ENCODE measurements at places on chromosomes 4 and X.
A peak's percentile ranks its signal among the peaks of the same experiment; 100 is the strongest.

GRCh38 chrX:12685541-12685940 is 105.7 kb upstream of the PRPS2 start:
- DNase-seq: no peak

DNA sequence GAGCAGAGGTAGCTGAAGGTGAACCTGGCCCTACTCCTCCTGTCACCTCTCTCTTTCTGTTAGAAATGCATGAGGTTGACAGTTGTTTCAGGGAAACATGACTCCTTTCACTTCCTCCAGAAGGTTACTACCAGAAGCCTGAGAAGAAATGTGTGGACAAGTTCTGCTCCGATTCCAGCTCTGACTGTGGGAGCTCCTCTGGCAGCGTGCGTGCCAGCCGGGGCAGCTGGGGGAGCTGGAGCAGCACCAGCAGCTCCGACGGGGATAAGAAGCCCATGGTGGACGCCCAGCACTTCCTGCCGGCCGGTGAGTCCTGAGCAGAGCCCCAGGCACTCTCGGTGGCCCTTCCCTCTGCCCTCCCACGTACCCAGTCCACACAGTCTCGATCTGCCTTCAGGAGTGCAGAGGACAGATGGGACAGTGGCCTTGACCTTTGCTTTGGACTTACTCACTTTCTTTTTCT is 61.3 kb upstream of the TLR2 start:
- DNase-seq: no peak

GRCh38 chrX:22758807-22759481 is 240.8 kb upstream of the DDX53 start:
- DNase-seq: no peak

- no peak for DNase-seq
Measured at GRCh38 chrX:39985071-39985470, 112.7 kb downstream of the BCOR start.

GRCh38 chr4:141020801-141021261 is 112.4 kb downstream of the RNF150 start:
- DNase-seq: no peak

DNA sequence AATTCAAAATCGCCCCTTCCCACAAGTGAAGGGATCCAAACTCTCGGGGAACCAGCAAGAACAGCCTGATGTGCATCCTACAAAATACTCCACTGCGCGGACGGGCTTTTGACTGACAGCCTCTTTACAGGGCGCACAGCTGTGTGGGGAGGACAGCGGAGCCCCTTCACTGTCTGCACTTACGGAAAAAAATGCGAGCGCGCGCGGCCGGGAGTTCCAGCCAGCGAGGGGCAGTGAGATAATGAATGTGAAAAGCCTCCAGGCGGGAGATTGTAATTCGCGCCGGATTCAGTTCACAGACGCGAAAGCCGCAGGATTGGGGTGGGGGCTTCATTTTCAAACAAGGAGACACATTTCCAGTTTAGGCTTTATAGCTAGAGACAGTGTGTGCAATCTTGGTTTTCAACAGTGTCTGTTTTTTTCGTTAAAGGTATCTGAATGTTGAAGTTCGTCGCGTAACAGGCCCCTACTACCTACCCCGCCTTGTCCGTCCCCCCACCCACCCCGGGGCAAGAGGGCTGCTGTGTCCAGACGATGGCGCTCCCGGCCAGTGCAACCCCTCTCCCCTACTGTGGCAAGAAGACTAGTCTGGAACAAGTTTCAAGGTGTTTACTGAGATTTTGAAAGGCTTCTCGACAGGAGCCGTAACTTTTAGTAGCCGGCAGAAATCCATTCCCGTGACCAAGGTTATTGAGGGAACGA is 1.7 kb upstream of the GPR50 start:
- DNase-seq: no peak

DNA sequence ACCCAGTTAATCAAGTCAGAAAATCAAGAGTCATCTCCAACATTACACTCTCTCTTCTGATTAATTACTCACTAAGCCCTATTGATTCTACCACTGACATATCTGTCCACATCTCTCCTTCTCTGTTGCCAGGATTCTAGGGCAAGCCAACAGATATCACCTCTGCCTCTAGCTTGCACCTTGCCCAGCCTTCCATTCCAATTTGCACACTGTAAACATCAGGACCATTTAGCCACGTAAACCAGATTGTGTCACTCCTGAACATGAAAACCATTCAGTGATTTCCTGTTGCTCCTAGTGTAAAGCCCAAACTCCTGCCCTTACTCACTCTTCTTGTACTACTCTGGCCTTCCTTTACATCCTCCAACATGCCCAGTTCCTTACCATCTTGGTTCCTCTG is 68.0 kb upstream of the PLS3 start:
- no peak for DNase-seq

GRCh38 chr4:97868097-97868496 is 275.2 kb downstream of the STPG2 start:
- DNase-seq: no peak

DNA sequence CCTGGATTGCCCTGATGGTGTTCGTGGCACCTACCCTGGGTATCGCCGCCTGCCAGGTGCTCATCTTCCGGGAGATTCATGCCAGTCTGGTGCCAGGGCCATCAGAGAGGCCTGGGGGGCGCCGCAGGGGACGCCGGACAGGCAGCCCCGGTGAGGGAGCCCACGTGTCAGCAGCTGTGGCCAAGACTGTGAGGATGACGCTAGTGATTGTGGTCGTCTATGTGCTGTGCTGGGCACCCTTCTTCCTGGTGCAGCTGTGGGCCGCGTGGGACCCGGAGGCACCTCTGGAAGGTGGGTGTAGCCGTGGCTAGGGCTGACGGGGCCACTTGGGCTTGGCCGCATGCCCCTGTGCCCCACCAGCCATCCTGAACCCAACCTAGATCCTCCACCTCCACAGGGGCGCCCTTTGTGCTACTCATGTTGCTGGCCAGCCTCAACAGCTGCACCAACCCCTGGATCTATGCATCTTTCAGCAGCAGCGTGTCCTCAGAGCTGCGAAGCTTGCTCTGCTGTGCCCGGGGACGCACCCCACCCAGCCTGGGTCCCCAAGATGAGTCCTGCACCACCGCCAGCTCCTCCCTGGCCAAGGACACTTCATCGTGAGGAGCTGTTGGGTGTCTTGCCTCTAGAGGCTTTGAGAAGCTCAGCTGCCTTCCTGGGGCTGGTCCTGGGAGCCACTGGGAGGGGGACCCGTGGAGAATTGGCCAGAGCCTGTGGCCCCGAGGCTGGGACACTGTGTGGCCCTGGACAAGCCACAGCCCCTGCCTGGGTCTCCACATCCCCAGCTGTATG is 1.8 kb downstream of the AVPR2 start:
- no peak for DNase-seq

DNA sequence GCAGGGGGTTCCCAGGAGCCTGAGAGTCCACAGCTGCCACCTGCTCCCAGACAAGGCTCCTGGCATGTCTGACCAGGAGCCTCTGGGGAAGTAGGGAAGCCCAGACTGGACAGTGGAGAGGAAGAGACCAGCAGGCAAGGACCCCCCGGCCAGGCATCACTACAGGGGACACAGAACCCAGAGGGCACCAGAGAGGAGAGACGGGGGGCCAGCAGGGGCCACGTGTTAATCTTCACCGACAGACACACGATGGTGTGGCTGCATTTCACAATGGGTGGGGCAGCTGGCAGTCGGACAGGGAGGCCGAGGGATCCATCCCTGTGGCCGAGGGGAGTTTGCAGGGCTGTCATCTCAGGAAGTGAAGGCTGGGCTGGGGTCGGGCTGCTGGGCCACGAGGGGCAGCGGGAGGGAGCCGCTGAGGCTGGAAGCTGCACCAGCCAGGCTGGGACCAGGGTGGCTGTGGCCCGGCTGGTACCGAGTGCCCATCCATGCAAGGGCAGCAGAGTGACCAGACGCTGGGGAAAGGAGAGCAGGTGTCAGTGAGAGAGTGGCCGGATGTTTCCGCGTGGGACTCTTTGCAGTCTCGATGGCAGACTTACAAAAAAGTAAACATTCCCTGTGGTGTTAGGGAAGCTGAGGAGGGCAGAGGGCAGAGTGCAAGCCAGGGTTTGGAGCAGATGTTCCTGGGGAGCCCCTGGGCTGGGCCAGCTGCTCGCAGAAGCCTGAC is 4.7 kb downstream of the PDE6B start:
- DNase-seq: no peak

GRCh38 chr4:168737806-168738172 is 240.9 kb downstream of the PALLD start:
- no peak for DNase-seq

DNA sequence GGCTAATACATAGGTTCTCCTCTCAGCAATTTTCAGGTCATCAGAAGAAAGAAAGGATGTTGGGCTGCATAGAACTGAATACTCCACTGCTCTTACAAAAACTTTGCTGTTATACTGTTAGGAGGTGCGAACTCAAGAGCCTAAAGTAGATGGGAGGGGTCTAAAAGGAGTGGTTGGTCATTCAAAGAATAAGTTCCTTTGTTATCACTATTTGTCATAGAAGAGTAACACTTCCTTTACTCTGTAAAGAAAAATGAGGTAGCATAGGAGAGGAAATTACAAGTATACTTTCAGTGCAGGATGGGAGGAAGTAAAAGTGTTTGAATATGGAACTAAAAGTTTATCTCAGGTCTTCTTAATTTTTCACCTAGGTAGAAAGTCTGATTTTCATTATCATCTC is 61.5 kb downstream of the CCNI start:
- DNase-seq: no peak

- no peak for DNase-seq
Measured at GRCh38 chr4:158538176-158538575, 16.5 kb downstream of the RXFP1 start.

DNA sequence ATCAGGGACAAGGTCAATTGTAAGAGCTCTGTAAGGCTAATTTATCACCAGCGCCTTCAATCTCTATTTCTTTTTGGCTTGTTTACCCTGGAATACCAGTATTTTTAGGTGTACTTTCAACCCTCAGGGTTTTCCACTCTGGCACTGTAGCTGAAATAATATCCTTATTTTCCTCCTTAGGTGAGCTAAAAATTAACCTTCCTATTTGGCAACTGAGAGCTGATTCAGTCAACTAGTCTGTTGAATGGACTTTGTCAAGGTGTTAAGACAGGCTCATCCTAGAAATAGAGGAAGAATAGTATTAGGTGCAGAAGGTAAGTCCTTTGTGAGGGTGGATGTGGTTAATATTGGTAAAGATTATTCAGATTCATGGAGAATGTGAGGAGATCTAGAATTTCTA is 101.3 kb upstream of the BANK1 start:
- DNase-seq: no peak

- DNase-seq: no peak
Measured at GRCh38 chrX:139825618-139826017, 107.2 kb downstream of the ATP11C start.

DNA sequence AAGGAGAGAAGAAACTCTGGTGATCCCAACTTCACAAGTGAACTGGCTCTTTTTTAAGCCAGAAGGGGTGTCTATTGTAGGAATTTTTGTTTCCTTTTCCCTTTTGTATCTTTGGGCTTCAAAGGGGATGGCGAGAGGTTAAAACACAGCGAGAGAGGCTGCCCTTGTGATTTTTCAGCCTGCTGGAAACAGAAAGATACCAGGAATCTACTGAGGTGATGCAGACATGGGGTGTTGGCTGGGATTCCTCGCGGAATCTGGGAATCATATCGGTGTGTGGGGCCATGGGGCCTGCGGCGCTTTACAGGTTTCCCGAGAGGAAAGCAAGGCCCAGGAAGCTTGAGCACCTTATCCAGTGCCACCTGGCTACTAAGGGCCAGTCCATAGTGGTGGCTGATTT is 99.4 kb upstream of the STX18 start:
- no peak for DNase-seq

GRCh38 chrX:153829799-153830639 is at the start of gene PDZD4:
TSS of gene PDZD4 (minus strand) at chrX:153830544. CDS start at chrX:153830298, 246 bp downstream.
- no peak for DNase-seq

- DNase-seq: no peak
Measured at GRCh38 chr4:52628543-52628942, 30.6 kb downstream of the USP46 start.

DNA sequence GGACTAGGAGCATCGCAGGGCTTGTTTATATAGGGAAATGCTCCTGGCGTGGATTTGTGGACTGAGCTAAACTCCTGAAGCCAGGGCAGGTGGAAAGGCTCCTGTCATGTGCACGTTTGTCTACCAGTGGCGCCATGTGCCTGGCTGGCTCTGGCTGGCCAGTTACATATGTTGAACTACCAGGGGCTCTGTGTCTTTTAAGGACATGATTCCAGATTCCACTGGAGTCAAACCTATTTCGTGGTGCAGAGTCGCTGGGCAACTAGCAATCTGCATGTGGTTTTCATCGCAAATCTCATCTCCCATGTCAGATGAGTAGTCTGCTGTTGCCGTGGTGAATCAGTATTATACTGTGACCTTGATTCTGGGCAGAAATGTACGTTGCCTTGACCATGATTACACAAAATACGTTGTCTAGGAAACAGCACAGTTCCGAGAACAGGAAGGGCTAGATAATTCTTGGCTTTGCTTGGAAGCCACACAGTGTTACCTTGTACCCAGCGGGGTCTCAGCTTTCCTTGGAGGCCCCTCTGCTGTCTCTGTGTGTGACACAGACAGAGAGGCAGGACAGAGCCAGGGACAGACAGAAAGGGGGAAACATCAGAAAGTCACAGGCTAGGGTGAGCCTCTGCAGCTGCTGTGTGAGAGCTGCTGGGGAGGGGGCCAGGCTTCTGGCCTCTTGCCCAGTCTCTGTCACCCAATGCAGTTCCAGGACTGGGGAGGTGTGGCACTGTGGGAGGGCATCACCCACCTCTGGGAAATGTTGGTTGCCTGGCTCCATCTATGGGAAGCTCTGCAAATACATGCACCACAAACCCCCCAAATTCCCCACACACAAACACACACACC is 19.2 kb downstream of the PNMA6E start:
- peak; percentile 62 for DNase-seq

- DNase-seq: no peak
Measured at GRCh38 chr4:121765971-121766538, 1.1 kb upstream of the SMIM43 start.

DNA sequence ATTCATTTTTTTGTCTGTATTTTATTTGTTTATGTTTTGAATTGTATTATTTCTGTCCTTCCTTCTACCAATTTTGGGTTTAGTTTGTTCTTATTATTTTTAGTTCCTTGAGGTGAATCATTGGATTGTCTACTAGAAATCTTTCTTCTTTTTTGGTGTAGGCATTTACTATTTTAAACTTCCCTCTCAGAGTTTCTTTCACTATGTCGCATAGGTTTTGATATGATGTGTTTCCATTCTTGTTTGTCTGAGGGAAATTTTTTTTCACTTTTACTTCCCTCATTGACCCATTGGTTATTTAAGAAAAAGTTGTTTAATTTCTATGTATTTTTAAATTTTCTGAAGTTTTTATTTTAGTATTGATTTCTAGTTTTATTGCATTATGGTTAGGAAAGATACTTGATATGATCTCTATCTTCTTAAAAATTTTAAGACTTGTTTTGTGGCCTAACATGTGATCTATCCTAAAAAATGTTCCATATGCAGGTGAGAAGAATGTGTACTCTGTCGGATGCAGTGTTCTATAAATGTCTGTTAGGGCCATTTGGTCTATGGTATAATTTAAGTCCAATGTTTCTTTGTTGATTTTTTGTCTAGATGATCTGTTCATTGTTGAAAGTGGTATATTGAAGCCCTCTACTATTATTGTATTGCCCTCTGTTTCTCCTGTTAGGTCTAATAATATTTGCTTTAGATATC is 68.8 kb downstream of the IL15 start:
- DNase-seq: no peak
